ENCODE measurements at places on chromosomes 6 and 20. TPM values are rescaled to one million over a fixed set of nuclear protein-coding genes. Genes with fewer than 3 reads are reported as not detected.

DNA sequence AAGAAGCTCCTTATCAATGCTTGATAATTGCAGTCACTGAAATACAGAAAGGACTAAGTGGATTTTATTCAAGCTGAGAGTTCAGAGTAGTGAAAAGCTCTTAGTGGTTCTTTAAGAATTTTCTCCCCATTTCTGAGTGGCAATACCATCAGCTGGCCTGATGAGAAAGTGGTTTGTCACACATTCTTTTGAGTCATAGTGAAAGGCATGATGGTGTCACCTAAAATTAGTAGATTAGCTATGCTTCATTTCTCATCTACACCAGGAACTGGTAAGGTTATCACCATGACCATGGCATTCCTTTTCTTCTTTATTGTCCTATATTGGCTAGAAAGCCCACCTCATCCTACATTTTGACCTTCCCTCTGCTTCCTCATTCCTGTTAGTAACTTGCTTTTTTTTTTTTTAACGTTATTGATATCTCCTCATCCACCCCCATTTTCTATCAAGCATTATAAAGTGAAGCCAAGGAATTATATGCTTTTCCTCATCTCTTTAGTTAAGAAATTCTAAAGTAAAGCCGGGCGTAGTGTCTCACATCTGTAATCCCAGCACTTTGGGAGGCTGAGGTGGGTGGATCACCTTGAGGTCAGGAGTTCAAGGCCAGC is 67.4 kb upstream of the LOC128125822 start:
- H3K27me3 ChIP-seq: peaks cover 26% of the 10 kb centered on the region
- DNase-seq: no peak
- H3K27ac ChIP-seq: no peak overlapping the region
- H3K36me3 ChIP-seq: no peaks in the 10 kb centered on the region
- H3K4me1 ChIP-seq: no peaks in the 10 kb centered on the region

GRCh38 chr6:127956260-127956888 is 55.5 kb upstream of the THEMIS start:
- H3K36me3 ChIP-seq: no peaks in the 10 kb centered on the region
- H3K4me1 ChIP-seq: no peaks in the 10 kb centered on the region
- H3K27me3 ChIP-seq: no peaks in the 10 kb centered on the region
- H3K27ac ChIP-seq: no peak overlapping the region
- H3K4me3 ChIP-seq: no peak overlapping the region

- no peak overlapping the region for H3K4me3 ChIP-seq
- DNase-seq: no peak
- no peak overlapping the region for H3K27ac ChIP-seq
- peaks cover 6% of the 10 kb centered on the region for H3K4me1 ChIP-seq
Observed at GRCh38 chr6:52022675-52023074, 64.7 kb downstream of the PKHD1 start.

- peaks cover 20% of the 10 kb centered on the region for H3K36me3 ChIP-seq
- peaks cover 22% of the 10 kb centered on the region for H3K4me1 ChIP-seq
- DNase-seq: no peak
- no peak overlapping the region for H3K4me3 ChIP-seq
- H3K27ac ChIP-seq: no peak overlapping the region
Observed at GRCh38 chr20:46900086-46900485, 5.4 kb downstream of the EYA2 start.

- H3K4me1 ChIP-seq: no peaks in the 10 kb centered on the region
- no peaks in the 10 kb centered on the region for H3K36me3 ChIP-seq
- no peak for DNase-seq
- no peaks in the 10 kb centered on the region for H3K27me3 ChIP-seq
- no peak overlapping the region for H3K4me3 ChIP-seq
Observed at GRCh38 chr6:51024126-51024525, 205.5 kb downstream of the TFAP2B start.

The NRN1 gene
- total RNA-seq: 0.68 TPM

The STX7 gene
- 35.6 TPM for total RNA-seq

The KIFC1 gene
- 94.3 TPM for total RNA-seq

The APMAP gene
- total RNA-seq: 37.9 TPM

- H3K4me1 ChIP-seq: no peaks in the 10 kb centered on the region
- no peak for DNase-seq
- no peaks in the 10 kb centered on the region for H3K36me3 ChIP-seq
- no peak overlapping the region for H3K27ac ChIP-seq
- H3K27me3 ChIP-seq: no peaks in the 10 kb centered on the region
Observed at GRCh38 chr20:20277894-20278335, 90.0 kb upstream of the INSM1 start.

- H3K4me1 ChIP-seq: no peaks in the 10 kb centered on the region
- no peaks in the 10 kb centered on the region for H3K27me3 ChIP-seq
- H3K36me3 ChIP-seq: no peaks in the 10 kb centered on the region
- H3K27ac ChIP-seq: peak overlapping the region; percentile 20
Observed at GRCh38 chr20:57250607-57251343, 15.7 kb downstream of the BMP7 start.

The B3GALT4 gene
- total RNA-seq: 5.5 TPM

GRCh38 chr6:157060440-157060952 is 262.8 kb downstream of the TMEM242 start:
- H3K27ac ChIP-seq: no peak overlapping the region
- H3K4me1 ChIP-seq: no peaks in the 10 kb centered on the region
- peaks cover 5% of the 10 kb centered on the region for H3K36me3 ChIP-seq
- no peak overlapping the region for H3K4me3 ChIP-seq

GRCh38 chr6:76382201-76382600 is 309.7 kb upstream of the IMPG1 start:
- H3K4me3 ChIP-seq: no peak overlapping the region
- no peak overlapping the region for H3K27ac ChIP-seq
- H3K27me3 ChIP-seq: no peaks in the 10 kb centered on the region
- no peaks in the 10 kb centered on the region for H3K36me3 ChIP-seq
- no peak for DNase-seq

The KIF25 gene
- total RNA-seq: 0.81 TPM

Measured in endodermal cell (in vitro differentiated cells).